Sciatic nerve (tissue), 2 donors: ENCODE measurements at places on chromosomes 12 and 14.

DNA sequence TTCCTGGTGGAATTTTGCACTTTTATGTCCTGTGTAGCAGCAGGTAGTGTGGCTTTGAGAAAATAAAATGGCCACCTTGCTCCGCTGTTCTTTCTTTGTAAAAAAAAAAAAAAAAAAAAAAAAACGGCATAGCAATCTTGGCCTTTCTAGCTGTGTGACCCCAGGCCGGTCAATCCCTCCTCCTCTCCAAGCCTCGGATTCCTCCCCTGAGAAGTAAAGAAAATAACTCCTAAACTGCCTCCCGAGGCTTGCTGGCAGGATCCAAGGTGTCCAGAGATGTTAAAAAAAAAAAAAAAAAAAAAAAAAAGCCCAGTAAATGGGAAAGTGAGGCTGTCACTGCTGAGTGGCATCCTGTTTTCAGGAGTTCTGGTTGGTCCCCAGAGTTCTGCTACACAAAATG, 23.9 kb upstream of the MAP1LC3B2 start:
- DNase-seq = no peak

DNA sequence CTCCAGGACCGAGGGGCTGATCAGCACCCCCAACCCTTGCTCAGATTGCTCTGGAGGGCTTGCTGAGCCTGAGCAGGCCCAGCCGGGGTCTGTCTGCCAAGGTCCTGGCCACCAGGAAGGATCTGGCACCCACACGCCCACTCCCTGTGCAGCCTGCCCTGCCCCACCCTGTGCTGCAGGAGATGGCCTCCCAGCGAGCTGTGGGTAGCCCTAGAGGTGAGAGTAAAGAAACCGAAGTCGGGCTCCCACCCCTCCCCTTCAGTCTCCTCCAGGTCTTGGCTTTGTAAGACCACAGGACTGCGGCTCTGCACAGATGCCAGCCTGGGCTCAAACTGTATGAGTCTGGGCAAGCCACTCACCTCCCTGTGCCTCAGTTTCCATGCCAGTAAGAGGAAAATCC, 307.8 kb downstream of the BCL11B start:
- no peak for DNase-seq

- DNase-seq = no peak
These were observed 64.3 kb downstream of the APOBEC1 start for GRCh38 chr12:7601406-7601805.

GRCh38 chr12:109718390-109718789, 4.8 kb downstream of the FAM222A start:
- DNase-seq = no peak

- DNase-seq = no peak
These were observed 449.9 kb upstream of the FLRT2 start for GRCh38 chr14:85079842-85080730.

- no peak for DNase-seq
These were observed 217.3 kb downstream of the PPM1H start for GRCh38 chr12:62717643-62718042.

DNA sequence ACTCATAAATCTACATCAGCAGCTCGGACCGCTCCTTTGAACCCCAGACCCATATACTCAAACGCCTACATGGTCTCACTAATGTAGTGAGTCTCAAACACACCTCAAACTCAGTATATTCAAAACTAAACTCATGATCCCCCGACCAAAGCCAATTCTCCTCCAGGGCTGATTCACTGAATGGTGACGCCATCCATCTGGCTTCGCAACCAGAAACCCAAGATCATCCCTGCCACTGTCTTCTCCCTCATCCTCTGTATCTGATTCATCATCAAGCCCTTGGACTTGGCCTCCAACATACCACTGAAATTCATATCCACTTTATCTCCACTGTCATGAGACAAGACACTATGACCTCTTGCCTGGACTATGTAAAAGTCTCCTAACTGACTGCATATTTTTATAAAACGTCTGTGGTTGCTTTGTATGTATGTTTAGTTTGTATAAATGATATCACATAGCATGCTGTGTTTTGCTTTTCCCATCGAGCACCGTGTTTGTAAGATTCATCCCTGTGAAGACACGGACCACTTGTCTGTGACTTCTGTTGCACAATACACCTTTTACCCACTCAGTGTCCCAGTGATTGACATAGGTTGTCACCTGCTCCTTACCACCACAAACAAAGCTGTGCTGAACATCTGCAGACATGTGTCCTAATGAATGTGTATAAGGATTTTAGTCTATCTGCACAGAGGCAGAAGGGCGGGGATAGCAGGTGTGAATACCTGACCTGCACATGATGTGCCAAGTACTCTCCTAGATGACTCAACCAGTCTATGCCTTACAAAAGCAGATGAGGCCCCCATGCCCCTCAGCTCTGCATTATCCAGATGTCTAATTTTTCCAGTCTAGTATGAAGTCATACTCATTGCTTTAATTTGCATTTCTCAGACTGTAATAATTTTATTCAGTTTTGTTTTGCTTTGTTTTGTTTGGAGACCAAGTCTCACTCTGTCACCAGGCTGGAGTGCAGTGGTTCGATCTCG, 76.9 kb downstream of the VWF start:
- DNase-seq = no peak

GRCh38 chr12:92650228-92650822, 52.5 kb upstream of the PLEKHG7 start:
- no peak for DNase-seq
